Metanephros (tissue), 2 donors: ENCODE measurements at places on chromosomes 6 and 20. TPM values are rescaled to one million over a fixed set of nuclear protein-coding genes. Genes with fewer than 3 reads are reported as not detected.

The KIAA1755 gene
- 4.2 TPM for total RNA-seq

The NFKBIL1 gene
- 26.4 TPM for total RNA-seq

The APCDD1L gene
- total RNA-seq, result 11.4 TPM

The LPA gene
- total RNA-seq, result 0.06 TPM
